Fibroblast of skin of left biceps (primary cell): ENCODE measurements at places on chromosomes 2 and 18.

GRCh38 chr2:12106440-12107080 is 360.1 kb downstream of the LPIN1 start:
- DNase-seq = peak; percentile 96

DNA sequence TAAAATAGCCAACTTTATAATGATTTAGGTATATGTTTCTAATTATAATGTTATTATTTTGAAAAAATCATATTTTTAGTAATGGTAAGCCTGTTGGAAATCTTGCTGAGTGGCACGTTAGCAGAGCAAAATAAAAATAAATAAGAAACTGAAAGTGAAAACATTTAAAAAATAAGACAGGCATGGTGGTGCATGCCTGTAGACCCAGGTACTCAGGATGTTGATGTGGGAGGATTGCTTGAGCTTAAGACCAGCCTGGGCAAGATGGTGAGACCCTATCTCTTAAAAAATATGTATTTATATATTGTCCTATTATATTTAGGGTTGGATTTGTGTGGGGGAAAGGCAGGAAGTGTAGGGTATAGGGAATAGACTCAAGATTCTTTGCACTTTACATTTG is 15.8 kb upstream of the ANKRD12 start:
- DNase-seq = no peak

DNA sequence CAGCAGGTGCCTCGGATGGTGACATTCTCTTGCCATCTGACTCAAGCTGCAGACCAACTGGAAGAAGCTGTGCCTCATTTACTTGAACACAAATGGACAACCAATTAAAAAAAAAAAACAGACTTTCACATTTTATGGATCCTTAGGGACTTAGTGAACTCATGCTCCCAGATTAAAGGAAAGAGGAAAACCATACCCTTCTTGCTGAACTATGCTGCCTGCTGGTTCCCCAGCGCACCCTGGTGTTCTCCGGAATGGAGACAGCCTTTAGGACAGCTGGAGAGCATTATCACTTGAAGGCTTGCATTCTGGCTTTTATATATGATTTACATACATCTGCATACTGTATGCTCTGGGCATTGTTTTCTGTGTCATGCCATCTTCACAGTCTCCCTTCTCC is 370.7 kb downstream of the SLC4A3 start:
- DNase-seq = peak; percentile 39

DNA sequence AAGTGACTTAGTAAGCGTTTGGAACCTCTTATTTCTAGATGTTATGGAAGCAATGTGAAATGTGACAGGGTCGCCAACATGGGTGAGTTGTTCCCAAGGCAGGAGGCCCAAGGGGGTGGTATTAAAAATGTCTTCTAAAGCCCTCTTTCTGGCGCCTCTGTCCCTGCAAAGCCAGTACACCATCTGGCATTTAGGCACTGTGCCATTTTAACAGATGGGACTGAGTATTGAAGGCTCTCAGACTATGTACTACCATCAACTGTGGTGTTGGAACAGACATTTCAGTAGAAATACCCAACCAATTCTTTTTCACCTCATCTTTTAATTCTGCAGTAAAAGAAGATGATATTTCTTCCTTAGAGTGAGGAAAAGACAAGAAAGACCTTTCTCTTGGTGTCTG is 384.5 kb upstream of the MMADHC start:
- no peak for DNase-seq

DNA sequence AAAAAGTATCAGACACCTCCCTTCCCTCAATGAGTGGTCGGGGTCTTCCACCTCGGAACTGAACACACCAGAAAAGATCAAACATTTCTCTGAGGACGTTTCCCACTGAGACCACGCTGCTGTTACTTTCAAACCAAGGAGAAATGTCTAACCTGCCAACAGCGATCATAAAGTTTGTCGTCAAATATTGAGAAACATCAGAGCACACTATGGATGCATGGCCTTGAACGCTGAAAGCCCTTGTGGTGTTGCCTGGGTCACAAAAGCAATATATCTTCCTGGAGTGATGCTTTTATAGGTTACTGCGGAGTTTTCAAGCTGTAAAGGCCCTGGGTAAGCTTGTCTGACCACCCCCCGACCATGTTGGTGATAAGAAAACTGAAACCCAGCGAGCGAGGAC is 70.2 kb upstream of the ID2 start:
- DNase-seq = no peak
